ENCODE measurements at places on chromosomes 13 and 19. TPM values are rescaled to one million over a fixed set of nuclear protein-coding genes. Genes with fewer than 3 reads are reported as not detected.
A peak's percentile ranks its signal among the peaks of the same experiment; 100 is the strongest.

Gene ZNF728
- total RNA-seq, result not detected

- peak; percentile 9 for DNase-seq
These were observed 864.3 kb upstream of the ATXN8OS start for GRCh38 chr13:69243366-69243765.

GRCh38 chr19:306151-306900 lies 15.1 kb upstream of the PLPP2 start:
- no peak for DNase-seq

- DNase-seq, result no peak
These were observed 18.2 kb downstream of the ELAVL1 start for GRCh38 chr19:7987114-7987768.

- DNase-seq, result no peak
These were observed 256.1 kb downstream of the FOXO1 start for GRCh38 chr13:40410315-40410714.

Gene FUT6
- 2.8 TPM for total RNA-seq

DNA sequence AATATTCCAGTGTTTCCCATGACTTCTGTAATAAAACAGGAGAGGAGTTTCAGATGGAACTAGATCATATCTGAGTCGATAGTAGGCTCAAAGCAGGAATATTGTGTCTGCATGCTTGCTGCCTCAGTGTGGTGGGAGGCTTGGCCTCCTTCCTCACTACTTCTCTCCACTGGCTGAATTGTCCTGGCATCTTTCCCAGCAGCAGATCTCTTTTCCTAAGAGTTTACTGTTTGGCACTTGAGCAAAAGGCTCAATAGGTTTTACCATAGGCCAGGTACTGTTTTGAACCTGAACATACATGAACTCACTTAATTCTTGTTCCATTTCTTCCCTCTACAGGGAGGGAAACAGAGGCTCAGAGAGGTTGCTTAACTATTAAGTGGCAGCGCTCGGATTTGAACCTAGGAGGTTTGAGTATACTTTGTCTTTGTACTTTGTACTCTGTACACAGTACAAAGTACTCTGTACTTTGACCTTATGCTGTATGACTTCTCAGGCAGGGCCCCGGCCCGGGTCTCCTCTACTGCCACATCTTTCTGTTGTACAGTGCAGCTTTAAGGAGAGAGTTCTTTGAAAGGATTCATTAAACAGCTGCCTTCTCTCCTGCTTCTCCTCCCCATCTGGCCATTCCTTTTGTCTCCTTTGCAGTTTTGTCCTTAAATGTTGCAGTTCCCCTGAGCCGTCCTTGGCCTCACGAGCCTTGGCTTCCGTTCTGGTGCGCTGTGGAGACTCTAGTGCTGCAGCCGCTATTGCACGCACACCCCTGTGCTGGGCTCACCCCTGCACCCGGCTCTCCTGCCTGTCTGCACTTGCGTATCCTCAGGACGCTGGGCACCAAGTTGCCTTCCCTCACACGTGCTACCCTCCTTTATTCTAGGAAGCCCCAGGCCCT lies 8.1 kb downstream of the B3GLCT start:
- DNase-seq, result no peak

Gene TEX101
- not detected for total RNA-seq

- peak; percentile 39 for DNase-seq
These were observed 4.8 kb downstream of the FCHO1 start for GRCh38 chr19:17755977-17756670.

Gene ZNF439
- total RNA-seq, result 0.71 TPM

- DNase-seq, result peak; percentile 23
These were observed 175.9 kb upstream of the TRPC4 start for GRCh38 chr13:38045278-38046048.

- DNase-seq, result no peak
These were observed 15.2 kb downstream of the EPN1 start for GRCh38 chr19:55690109-55690768.

Gene KLK3
- not detected for total RNA-seq

DNA sequence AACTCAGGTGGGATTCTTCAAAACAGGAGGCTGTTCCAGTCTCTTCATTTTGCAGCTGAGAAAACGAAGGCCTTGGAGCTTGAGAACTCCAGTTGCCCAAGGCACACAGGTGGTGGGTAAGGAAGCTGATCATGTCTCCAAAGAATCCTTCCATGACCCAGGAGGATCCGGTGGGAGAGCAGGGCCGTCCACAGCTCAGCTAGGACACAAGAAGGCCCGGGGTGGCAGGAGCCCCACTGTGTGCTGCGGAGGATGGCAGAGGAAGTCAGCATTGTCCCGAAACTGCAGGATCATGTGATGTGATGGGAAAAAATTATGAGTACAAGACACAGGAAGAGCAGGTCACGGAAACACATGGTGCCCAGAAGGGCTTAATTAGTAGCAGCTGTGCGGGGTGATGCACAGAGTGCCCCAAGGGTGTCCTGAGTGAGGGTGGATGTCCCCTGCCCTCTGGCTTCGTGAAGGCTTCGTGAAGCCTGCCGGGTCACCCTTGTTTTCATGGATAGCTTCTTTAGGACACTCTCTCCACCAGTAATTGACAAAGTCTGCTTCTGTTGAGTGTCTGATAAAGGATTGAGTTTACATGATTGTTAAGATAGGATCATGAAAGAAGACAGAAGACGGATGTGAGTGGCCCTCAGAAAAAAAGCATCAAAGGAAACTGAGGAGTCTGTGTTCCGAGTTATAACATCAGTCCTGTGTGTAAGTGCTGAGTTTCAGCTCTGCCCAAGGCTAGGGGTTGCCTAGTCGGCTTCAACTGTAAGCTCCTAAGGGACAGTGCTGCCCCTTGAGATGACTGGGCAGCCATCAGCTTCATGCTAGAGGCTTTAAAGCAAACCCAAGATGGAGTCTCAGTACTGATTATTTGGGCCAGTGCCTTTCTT lies 33.8 kb upstream of the SACS start:
- no peak for DNase-seq

All from Calu3 (cell line).